ENCODE measurements at places on chromosomes 2 and 18. TPM values are rescaled to one million over a fixed set of nuclear protein-coding genes. Genes with fewer than 3 reads are reported as not detected.
A peak's percentile ranks its signal among the peaks of the same experiment; 100 is the strongest.

The TBR1 gene
- total RNA-seq: not detected

DNA sequence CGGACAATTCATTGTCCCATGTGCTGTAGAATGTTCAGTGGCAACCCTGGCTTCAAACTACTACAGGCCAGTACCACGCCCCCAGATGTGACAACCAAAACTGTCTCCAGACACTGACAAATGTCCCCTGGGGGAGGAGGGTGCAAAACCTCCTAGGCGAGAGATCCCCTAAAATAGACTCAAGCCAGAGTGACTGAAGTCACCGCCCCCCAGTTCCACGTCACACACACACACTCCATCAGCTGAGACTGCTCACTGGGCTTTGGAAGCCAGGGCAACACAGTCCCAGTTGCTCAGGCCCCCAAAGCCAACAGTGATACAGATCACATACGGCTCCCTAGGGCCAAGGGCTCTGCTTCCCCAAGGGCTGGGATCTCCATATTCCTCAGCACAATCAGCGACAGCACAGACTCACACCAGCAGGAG, 19.1 kb downstream of the HDAC4 start:
- H3K4me3 ChIP-seq: no peak overlapping the region
- H3K27ac ChIP-seq: no peak overlapping the region
- no peaks in the 10 kb centered on the region for H3K4me1 ChIP-seq
- DNase-seq: peak; percentile 23

DNA sequence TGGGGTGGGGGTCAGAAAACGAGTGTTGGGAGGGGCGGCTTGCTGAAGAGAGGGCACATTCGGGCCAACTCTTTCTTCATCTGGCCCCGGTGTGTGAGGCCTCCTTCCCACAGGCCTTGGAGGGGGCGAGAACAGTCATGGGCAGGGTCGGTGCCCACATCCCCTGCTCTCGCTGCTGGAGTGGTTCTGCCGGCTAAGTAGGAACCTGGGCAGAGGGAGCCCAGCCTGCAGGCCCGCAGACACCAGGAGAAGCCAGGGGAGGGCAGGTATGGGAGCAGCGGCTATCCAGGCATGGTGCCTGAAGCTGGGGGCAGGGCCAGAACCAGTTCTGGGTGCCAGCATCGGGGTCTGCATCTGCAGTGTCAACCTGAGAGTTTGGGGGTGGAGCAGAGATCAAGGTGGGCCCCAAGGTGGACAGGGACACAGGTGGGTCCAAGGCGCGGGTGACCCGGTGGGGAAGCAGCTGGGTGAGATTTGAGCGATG, 46.6 kb upstream of the HPCAL1 start:
- H3K27me3 ChIP-seq: no peaks in the 10 kb centered on the region
- H3K36me3 ChIP-seq: no peaks in the 10 kb centered on the region
- DNase-seq: no peak
- no peak overlapping the region for H3K4me3 ChIP-seq
- H3K27ac ChIP-seq: no peak overlapping the region

- no peak overlapping the region for H3K27ac ChIP-seq
- H3K36me3 ChIP-seq: no peaks in the 10 kb centered on the region
- H3K4me3 ChIP-seq: no peak overlapping the region
Measured at GRCh38 chr2:101190747-101191516, 39.8 kb upstream of the TBC1D8 start.

- DNase-seq: no peak
- H3K27ac ChIP-seq: peak overlapping the region; percentile 20
- no peaks in the 10 kb centered on the region for H3K27me3 ChIP-seq
- no peak overlapping the region for H3K4me3 ChIP-seq
- H3K36me3 ChIP-seq: no peaks in the 10 kb centered on the region
- no peaks in the 10 kb centered on the region for H3K4me1 ChIP-seq
Measured at GRCh38 chr2:36461039-36461681, 105.6 kb downstream of the CRIM1 start.

- no peaks in the 10 kb centered on the region for H3K4me1 ChIP-seq
- no peak for DNase-seq
- H3K36me3 ChIP-seq: no peaks in the 10 kb centered on the region
Measured at GRCh38 chr18:30245766-30246455, 796.6 kb downstream of the DSC3 start.

- no peaks in the 10 kb centered on the region for H3K27me3 ChIP-seq
- H3K4me3 ChIP-seq: no peak overlapping the region
- peak; percentile 54 for DNase-seq
- H3K4me1 ChIP-seq: peaks cover 4% of the 10 kb centered on the region
Measured at GRCh38 chr2:108637304-108637669, 82.0 kb upstream of the RANBP2 start.

The IKZF2 gene
- total RNA-seq: 1.2 TPM

The TMEM178A gene
- total RNA-seq: 0.25 TPM

The CHRNA1 gene
- total RNA-seq: not detected

GRCh38 chr2:29113891-29114321, 1.3 kb upstream of the CLIP4 start:
- DNase-seq: no peak
- H3K4me1 ChIP-seq: no peaks in the 10 kb centered on the region
- no peaks in the 10 kb centered on the region for H3K36me3 ChIP-seq

GRCh38 chr2:78535395-78535794, 490.1 kb upstream of the REG3G start:
- no peak overlapping the region for H3K27ac ChIP-seq
- no peak for DNase-seq
- no peaks in the 10 kb centered on the region for H3K36me3 ChIP-seq
- no peak overlapping the region for H3K4me3 ChIP-seq

The NETO1 gene
- not detected for total RNA-seq

GRCh38 chr2:48723129-48723528, 32.4 kb downstream of the LHCGR start:
- H3K27ac ChIP-seq: no peak overlapping the region
- H3K27me3 ChIP-seq: no peaks in the 10 kb centered on the region
- no peak for DNase-seq
- H3K36me3 ChIP-seq: no peaks in the 10 kb centered on the region

The KIF1A gene
- 0.37 TPM for total RNA-seq

GRCh38 chr18:471716-472115, 28.8 kb downstream of the COLEC12 start:
- no peaks in the 10 kb centered on the region for H3K27me3 ChIP-seq
- H3K4me3 ChIP-seq: no peak overlapping the region
- H3K36me3 ChIP-seq: no peaks in the 10 kb centered on the region
- no peak overlapping the region for H3K27ac ChIP-seq

The ZBTB7C gene
- total RNA-seq: 1.4 TPM

DNA sequence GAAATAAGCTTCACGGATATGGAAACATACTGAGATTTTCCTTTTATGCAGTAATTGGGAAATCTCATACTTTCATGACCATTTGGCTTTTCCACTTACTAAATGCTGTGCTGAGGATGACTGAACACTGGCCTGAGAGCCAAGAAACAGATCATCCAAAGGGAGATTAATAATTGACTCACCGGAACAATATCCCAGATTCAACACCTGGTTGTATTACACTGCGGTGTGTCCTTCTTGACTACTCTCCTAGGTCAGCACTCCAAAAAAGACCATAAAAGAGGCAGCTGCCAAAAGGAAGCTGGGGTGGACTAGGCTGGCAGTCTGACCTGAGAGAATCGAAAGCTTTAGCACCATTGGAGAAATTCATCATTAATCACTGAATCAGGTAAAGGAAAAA, 469.1 kb downstream of the CBLN2 start:
- DNase-seq: no peak
- H3K4me1 ChIP-seq: no peaks in the 10 kb centered on the region
- no peak overlapping the region for H3K27ac ChIP-seq
- no peaks in the 10 kb centered on the region for H3K27me3 ChIP-seq

The C1QL2 gene
- total RNA-seq: not detected

DNA sequence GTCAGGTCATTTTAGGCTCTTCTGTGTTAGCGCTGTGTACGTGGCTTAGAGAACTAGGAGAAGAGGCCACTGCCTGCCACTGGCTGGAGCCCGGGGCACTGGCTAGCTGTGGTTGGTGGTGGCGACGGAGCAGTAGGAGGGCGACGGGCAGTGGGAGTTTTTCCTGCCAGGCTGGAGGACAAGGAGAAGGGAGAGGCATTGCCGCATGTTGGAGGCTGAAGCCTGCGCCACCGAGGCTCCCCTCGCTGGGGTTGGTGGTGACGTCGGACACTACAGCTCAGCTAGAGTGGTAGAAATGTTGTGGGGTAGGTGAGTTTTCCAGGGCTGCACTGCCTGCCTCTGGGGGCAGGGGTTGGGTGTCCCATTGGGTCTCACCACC, 41.7 kb upstream of the IMP4 start:
- no peaks in the 10 kb centered on the region for H3K4me1 ChIP-seq
- no peaks in the 10 kb centered on the region for H3K36me3 ChIP-seq
- no peak for DNase-seq
- no peaks in the 10 kb centered on the region for H3K27me3 ChIP-seq
- H3K27ac ChIP-seq: no peak overlapping the region

GRCh38 chr2:199462956-199463692, 5.4 kb upstream of the SATB2 start:
- peak; percentile 79 for DNase-seq
- no peak overlapping the region for H3K27ac ChIP-seq
- no peaks in the 10 kb centered on the region for H3K36me3 ChIP-seq
- H3K4me1 ChIP-seq: no peaks in the 10 kb centered on the region
- peak overlapping the region; percentile 49 for H3K4me3 ChIP-seq

DNA sequence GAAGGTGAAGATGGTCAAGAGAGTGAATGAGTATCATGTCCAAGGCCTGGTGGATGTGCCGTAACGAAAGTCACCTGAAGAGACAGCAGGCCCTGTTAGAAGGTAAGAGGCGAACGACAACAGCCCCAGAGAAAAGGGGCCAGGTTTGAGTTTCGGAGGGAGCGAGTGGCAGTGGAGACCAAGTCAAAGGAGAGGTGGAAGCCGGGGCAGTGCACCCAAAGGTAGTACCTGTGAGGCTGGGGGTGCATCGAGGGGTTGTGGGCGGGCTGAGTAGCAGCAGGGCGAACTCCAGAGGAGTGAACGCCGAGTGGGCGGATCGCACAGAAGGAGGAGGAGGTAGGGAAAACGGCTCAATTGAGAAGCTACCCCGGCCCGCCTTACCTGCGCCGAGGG, 358 bp downstream of the USP37 start:
- peaks cover 22% of the 10 kb centered on the region for H3K4me1 ChIP-seq
- DNase-seq: no peak
- H3K4me3 ChIP-seq: peak overlapping the region; percentile 88
- H3K36me3 ChIP-seq: no peaks in the 10 kb centered on the region

The TGFA gene
- total RNA-seq: 4.4 TPM

GRCh38 chr18:33183136-33183535, 257.4 kb downstream of the CCDC178 start:
- H3K27me3 ChIP-seq: no peaks in the 10 kb centered on the region
- H3K4me3 ChIP-seq: no peak overlapping the region
- no peak overlapping the region for H3K27ac ChIP-seq
- no peaks in the 10 kb centered on the region for H3K4me1 ChIP-seq
- no peak for DNase-seq

DNA sequence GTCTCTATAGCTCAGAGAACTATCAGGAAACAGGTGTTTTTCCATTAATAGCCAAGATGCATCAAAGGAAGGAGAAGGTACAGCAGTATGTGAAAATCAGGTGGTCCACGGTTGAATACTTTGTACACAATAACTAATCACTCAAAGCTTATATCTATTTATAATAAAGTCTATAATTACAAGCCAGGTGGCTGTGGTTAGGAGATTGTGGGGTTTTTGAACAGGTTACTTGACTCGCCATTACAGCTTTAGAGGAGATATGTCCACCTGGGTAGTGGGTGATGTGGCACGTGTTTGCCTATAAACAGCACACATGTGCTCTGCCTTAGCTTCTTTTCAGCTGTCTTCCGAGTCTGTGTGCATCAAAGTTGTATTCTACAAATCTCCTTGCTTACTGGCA, 892.2 kb upstream of the ZEB2 start:
- H3K36me3 ChIP-seq: no peaks in the 10 kb centered on the region
- H3K27ac ChIP-seq: no peak overlapping the region
- no peak for DNase-seq
- H3K4me3 ChIP-seq: no peak overlapping the region

DNA sequence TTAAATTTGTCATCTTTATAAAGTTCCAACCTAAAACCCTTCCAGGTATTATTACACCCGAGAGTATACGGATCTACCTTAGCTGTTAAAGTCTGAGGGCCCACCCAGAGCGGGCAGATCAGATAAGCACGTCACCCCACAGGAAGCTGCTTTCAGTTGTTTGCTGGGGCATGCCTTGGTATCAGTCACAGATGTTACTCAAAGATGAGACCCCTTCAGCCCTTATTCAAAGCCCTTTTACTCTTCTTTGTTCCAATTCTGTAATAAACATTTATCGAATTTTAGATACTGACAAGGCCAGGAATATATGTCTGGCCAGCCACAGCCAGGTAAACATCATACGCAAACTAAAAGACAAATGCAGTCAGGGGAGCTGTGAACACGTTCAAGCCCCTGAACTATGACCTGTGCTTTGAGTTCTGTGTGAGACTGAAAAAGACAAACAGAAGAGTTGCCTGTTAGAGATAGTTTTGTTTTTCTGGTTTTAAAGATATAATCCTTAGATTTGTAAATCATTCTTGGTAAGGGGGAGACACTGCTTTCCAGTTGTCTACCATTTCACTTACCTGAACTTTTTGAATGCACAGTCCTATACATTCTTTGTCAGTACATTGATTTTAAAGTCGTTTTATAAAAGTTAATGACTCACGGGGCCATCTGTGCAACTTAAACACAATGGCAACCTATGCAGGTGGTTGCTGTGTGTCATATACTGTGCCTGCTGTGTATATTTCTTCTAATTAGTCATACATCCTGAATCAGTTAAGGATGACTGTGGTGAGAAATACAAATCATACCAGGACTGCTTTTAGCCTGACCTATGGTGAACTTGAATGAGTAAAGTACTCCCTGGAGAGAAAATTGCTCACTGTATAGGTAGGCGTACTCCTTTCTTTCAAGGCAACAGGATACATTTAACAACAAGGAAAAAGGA, 100.5 kb upstream of the ITPRID2 start:
- no peak overlapping the region for H3K4me3 ChIP-seq
- peaks cover 7% of the 10 kb centered on the region for H3K4me1 ChIP-seq
- no peak overlapping the region for H3K27ac ChIP-seq
- no peaks in the 10 kb centered on the region for H3K36me3 ChIP-seq
- no peaks in the 10 kb centered on the region for H3K27me3 ChIP-seq

The ABCG8 gene
- total RNA-seq: 34.0 TPM

- H3K27ac ChIP-seq: no peak overlapping the region
- no peak overlapping the region for H3K4me3 ChIP-seq
- no peak for DNase-seq
Measured at GRCh38 chr2:28631514-28632206, 120.0 kb upstream of the PPP1CB start.

The METTL8 gene
- total RNA-seq: 13.8 TPM

- H3K27me3 ChIP-seq: no peaks in the 10 kb centered on the region
- no peaks in the 10 kb centered on the region for H3K4me1 ChIP-seq
- peak; percentile 49 for DNase-seq
- no peak overlapping the region for H3K4me3 ChIP-seq
- peak overlapping the region; percentile 70 for H3K27ac ChIP-seq
Measured at GRCh38 chr2:232655392-232655791, 22.0 kb downstream of the EFHD1 start.

DNA sequence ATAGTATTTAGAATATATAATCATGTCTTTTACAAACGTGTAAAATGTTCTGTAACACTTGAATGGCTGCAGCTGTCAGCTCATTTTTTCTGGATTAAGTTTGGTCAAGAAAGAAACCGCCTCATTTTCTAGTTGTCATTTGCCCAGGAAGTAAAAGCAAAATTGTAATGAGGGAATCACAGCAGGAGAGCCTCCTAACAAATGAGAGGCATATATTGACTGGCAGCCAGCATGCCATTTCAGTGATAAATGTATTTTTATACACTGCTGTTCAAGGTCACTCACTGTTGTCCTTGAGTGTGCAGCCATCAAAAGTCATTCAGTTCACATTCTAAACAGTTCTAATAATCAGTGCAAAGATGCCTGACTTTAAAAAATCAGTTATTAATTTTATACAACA, 144.3 kb upstream of the BOD1L2 start:
- DNase-seq: no peak
- no peaks in the 10 kb centered on the region for H3K36me3 ChIP-seq
- H3K27me3 ChIP-seq: no peaks in the 10 kb centered on the region
- no peak overlapping the region for H3K27ac ChIP-seq

Measured in right lobe of liver (tissue), 6 donors.